A549 treated with dexamethasone at 1 μM for 4 hours (cell line): ENCODE measurements at places on chromosomes 12 and 14. TPM values are rescaled to one million over a fixed set of nuclear protein-coding genes. Genes with fewer than 3 reads are reported as not detected.

FOXN4 gene
- 0.02 to 0.08 TPM (median 0.08 TPM) in 4 of 5 replicates, not detected in the other for total RNA-seq

LRRC43 gene
- total RNA-seq, result 0.09 to 0.24 TPM (median 0.21 TPM) in 5 replicates

CLEC4A gene
- total RNA-seq, result 0.37 TPM in 1 of 5 replicates, not detected in the others

KRT74 gene
- total RNA-seq, result not detected in 5 replicates

TMEM132D gene
- total RNA-seq, result not detected in 5 replicates

SPTSSA gene
- 27.3 to 37.8 TPM (median 32.8 TPM) in 5 replicates for total RNA-seq

SLC7A8 gene
- 2.1 to 3.2 TPM (median 2.8 TPM) in 5 replicates for total RNA-seq

ADAM20 gene
- 0.02 TPM in 1 of 5 replicates, not detected in the others for total RNA-seq

KLHL28 gene
- total RNA-seq, result 4.8 to 8.5 TPM (median 5.6 TPM) in 5 replicates

VASH1 gene
- total RNA-seq, result 2.8 to 4.3 TPM (median 4.1 TPM) in 5 replicates

FIGNL2 gene
- 0.15 to 0.31 TPM (median 0.21 TPM) in 5 replicates for total RNA-seq

KRT75 gene
- total RNA-seq, result 0.08 to 0.20 TPM (median 0.14 TPM) in 5 replicates

PMCH gene
- total RNA-seq, result not detected in 5 replicates

ERBB3 gene
- total RNA-seq, result 1.1 to 1.7 TPM (median 1.3 TPM) in 5 replicates

OR4K15 gene
- not detected in 5 replicates for total RNA-seq

MANSC1 gene
- 3.5 to 4.8 TPM (median 4.4 TPM) in 5 replicates for total RNA-seq

FBXO34 gene
- total RNA-seq, result 11.9 to 16.7 TPM (median 15.8 TPM) in 5 replicates

TAS2R10 gene
- 0.11 to 0.13 TPM in 2 of 5 replicates, not detected in the others for total RNA-seq

RHOJ gene
- not detected in 5 replicates for total RNA-seq

SERPINA5 gene
- 0.07 to 0.27 TPM (median 0.17 TPM) in 5 replicates for total RNA-seq

SRGAP1 gene
- total RNA-seq, result 9.5 to 16.7 TPM (median 13.0 TPM) in 5 replicates
